ENCODE measurements at places on chromosomes 1 and 21.

GRCh38 chr1:28905921-28906666 lies 8.3 kb upstream of the EPB41 start:
- no peak for DNase-seq

- DNase-seq, result no peak
Measured at GRCh38 chr1:77126307-77126706, 92.9 kb downstream of the PIGK start.

- DNase-seq, result no peak
Measured at GRCh38 chr1:3789421-3790300, 6.6 kb downstream of the LRRC47 start.

- DNase-seq, result no peak
Measured at GRCh38 chr1:15310544-15310943, 63.5 kb downstream of the FHAD1 start.

GRCh38 chr1:111082421-111083203 lies 57.3 kb downstream of the DRAM2 start:
- DNase-seq, result no peak

DNA sequence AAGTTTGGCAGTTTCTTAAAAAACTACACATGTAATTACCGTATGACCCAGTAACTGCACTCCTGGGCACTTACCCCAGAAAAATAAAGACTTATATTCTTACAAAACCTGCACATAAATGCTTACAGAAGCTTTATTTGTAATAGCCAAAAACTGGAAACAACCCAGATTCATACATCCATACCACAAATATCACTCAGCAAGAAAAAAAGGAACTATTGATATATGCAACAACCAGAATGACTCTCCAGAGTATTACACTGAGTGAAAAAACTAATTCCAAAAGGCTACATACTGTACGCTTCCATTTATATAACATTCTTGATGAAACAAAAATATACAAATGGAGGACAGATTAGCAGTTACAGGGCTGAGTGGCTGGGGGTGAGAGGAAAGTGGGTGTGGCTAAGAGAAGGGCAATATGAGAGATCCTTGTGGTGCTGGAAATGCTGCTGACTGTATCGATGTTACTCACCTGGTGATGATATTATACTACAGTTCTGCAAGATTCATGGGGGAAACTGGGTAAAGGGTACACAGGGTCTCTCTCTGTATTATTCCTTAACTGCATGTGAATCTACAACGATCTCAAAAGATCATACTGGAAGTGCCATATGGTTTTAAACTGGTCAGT lies 96.0 kb upstream of the GNG4 start:
- no peak for DNase-seq

GRCh38 chr21:43280949-43281633 lies 112.3 kb downstream of the CRYAA start:
- DNase-seq, result no peak

GRCh38 chr1:20207546-20207945 lies 21.2 kb upstream of the PLA2G2C start:
- DNase-seq, result no peak

DNA sequence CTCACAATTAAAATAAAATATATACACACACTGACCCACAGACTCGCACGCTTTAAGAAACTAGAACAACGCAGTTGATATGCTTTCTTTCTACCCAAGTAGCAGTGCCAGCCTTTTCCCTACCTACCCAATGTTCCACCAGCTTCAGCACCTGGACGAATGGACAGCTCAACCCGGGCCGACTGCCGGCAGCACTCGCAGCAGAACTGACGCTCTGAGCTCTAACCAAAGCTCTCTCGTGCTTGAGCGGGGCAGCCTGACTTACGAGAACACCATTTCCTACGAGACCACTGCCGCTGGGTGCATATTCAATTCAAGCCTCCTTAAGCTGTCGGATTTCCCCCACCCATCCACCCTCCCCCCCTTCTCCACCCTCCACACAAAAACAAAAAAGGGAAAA lies 127.4 kb upstream of the DPYD start:
- DNase-seq, result peak; percentile 50

DNA sequence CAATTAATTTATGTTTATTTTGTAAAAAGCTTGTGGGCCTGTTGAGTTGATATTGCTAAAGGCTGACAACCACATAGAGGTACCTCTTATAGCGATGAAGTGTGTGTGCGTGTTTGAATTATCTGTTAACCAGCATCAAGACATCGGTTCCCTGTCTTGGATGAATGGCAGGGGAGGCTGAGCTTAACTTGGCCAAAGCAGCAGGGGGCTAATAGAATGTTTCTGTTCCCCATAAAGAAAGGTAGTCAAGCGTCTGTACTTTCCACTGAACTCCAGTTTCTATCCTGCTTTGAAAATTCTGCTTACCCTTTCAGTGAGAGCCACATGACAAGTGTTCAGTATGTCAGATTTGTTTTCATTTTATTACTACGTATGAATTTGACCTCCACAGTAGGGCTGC lies 63.0 kb downstream of the ROR1 start:
- DNase-seq, result no peak

- no peak for DNase-seq
Measured at GRCh38 chr1:215188302-215188950, 105.9 kb downstream of the KCNK2 start.
